GM19239 (cell line): ENCODE measurements at places on chromosomes 16 and 17.

DNA sequence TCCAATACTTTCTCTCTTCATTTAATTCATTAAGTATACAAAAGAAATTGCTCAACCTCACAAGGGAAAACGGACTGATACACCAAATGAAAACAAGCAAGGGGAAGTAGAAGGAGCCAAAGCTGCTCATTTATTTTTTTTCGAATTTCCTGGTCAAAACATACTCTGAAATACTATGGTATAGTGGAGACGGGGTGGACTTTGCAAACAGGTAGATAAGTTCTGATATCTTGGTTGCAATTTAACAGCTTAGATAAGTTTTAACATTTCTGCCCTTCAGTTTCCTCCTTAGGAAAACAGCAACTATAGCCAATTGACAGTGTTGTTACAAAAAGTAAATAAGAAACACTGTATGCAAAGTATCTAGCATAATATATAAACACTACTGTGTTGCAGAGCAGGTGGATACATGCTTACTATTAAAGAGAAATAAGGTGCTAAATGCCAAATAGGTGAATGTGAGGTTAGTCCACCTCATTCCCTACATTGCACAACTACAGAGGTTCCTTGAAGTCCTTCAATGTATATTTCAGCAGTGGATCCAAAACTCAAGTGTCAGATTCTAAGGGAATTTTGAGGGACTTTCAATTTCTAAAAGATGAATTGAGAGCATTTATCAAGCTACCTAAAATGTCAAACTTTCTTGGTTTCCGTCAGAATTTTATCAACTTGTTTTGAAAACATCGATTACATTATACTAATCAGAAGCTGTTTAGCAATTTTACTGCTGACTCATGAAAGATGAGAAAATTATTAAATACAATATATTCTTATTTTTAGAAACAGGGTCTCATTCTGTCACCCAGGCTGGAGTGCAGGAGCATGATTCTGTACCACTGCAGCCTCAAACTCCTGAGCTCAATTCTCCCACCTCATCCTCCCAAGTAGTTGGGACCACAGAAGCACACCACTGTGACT is 11.0 kb downstream of the CCDC47 start:
- DNase-seq: no peak

DNA sequence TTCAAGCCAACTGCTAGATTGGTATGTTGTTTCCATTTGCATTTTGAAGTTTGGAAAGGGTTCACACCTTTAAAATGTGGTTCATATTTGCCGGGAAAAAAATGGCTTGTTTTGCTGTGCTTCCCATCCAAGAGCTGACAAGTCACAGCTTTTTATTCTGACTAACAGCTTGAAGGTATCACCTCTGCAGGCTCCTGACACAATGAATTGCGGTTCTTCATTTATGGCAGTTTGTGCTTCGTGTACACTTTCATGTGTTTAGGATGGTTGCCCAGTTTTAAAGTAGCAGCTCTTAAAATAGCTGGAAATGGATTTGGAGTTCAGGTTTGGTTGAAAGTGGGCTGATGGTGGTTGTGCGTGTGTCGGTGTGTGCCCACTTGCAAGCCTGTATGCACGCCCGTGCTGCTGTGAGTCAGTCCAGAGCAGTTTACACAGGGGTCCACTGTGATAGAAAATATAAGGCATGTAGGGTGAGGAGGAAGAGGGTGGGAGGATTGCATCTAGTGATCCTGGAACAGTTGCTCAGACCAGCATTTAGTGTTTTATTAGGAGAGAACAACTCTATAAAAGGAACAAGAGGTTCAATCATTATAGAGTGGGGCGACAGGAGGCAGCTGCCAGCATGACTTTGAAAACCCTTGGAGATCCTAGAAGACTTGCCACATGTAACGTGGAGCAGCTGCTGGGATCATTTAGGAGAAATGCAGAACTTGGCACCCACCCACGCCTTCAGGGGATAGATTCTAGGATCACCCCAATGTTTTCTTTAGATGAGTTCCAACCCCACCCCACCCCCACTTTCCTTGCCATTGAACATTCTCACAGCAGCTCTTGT is 108.0 kb upstream of the TBX2 start:
- DNase-seq: no peak

GRCh38 chr17:78912082-78912481 is 9.1 kb upstream of the CEP295NL start:
- no peak for DNase-seq

DNA sequence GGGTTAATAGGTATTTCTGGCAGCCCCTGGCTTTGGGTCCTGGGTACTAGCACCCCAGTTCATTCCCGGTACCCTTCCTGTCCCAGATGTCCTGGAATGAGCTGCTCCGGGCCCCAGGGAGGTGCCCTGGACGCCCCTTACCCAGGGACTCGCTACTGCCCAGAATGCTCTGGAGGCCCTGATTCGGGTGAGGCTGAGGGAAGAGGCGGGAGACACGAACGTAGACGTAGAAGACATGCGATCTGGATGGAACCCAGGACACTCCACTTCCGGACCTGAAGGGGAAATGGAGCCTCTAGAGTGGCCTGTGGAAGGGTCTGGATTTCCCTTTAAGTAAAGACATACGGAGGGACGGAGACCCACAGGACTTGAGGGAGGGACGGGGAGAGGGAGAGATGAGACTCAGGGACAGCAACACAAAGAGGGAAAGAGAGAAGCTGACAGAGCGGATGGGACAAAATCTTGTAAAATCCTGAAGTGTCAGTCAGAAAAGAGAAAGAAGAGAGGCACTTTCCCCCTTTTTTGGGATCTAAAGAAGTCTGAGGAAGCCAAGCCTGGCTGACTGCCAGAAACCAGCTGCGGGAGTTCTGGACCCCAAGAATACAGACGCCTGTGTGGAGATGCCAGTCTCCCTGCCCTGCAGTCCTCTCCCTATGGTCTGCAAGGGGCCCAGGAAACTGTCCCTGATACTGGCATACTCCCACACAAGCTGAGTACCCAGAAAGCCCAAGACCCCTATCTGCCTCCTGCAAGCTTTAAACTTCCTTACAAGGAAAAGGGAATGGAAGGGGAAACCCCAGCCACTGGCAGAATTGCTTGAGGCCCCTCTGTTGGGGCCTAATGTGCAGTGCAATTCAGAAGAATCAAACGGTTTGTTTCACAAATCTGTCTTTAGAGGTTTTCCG is 1.0 kb upstream of the HOXB13 start:
- no peak for DNase-seq

DNA sequence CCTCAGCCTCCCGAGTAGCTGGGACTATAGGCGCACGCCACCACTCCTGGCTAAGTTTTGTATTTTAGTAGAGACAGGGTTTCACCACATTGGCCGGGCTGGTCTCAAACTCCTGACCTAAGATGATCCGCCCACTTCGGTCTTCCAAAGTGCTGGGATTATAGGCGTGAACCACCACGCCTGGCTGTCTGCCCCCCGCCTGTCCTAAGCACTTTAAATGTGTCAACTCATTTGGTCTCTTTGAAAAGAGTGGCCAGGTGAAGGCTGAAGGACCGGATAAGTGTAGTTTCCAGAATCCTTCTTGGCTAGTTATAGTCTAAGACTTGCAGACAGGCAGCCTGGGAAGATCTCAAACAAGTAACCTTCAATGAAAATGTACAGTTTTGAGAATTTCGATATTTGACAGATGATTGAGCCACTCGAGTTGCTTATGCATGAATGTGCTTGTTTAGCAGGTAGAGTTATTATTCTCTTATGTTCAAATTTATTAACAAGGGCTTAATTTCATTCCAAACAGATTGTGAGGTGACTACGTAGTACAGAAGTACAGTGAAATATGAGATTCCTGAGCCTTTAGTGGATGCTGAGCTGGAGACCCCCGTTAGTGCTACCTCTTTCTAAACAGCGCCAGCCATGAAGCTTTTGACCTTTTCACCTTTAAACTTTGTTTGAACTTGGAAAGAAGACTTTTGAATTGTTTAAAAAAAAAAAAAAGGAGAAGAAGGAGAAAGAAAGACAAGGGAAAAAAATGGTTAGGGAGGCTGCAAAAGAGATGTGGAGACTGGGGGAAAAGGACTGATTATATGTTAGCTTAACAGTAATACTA is 164.4 kb upstream of the TBX2 start:
- DNase-seq: no peak

DNA sequence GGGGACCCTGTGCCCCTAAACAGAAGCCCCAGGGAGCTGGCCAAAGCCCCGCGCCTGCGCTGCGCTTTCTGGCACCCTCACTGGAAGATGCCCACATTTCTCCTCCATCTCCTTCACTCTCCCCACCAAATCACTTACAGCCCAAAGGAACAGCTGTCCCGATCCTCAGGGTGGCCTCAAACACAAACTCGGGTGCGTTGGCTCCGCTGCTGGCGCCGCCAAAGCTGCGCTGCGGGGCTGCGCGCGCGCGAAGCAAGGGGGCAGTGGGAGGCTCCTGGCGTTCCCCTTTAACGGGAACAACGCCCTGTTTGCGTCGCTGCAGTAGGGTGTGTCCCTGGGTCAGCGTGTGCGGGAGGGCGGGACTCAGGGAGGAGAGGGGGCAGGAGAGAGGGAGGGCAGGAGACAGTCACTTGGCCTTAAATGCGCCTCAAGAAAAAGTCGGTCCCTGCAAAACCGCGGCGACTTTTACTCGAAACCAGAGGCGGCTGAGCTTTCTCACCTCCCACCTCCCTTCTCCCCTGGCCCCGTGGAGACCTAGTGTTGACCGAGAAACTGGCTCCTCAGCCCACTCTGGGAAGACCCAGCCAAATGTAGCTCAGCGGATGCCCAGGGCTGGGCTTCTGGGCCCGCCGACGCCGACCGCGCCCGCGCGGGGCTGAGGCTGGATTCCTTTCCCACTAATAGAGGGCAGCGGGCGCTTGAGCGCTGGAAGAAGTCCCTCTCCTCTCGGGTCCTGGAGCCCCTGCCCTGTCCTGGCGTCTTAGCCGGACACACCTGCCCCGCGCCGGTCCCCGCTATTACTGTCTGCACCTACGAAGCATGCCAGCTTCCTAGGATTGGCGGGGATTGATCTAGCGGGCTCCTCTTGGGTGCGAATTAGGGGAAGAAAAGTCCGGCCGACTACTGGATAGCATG is 2.6 kb downstream of the PMP22 start:
- DNase-seq: no peak

GRCh38 chr17:28717578-28718332 is at the start of gene RAB34:
Gene RAB34, minus strand, starts transcription at chr17:28717868. Its CDS starts 602 bp downstream, at chr17:28717266.
- DNase-seq: no peak

DNA sequence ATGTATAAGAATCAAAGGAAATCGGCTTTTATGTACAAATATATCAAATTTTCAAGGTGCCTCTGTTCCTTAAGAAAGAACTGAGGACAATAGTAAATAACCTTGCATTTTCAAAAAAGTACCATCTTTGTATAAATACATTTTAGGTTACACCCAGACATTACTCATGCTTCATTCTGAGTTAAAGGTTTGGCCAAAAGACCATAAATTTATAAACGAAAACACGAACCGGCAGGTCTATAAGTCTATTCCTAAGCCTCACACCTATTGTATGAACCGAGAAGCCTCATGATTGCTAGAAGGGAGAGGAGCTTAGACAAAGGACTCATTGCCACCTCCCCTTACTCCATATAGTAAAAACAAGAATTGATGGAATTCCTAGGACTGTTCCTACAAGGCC is 94.6 kb upstream of the PSMD7 start:
- no peak for DNase-seq

GRCh38 chr17:83075270-83075880 is 4.0 kb upstream of the METRNL start:
- DNase-seq: no peak

GRCh38 chr17:80491478-80492342 is 15.3 kb upstream of the NPTX1 start:
- DNase-seq: no peak

DNA sequence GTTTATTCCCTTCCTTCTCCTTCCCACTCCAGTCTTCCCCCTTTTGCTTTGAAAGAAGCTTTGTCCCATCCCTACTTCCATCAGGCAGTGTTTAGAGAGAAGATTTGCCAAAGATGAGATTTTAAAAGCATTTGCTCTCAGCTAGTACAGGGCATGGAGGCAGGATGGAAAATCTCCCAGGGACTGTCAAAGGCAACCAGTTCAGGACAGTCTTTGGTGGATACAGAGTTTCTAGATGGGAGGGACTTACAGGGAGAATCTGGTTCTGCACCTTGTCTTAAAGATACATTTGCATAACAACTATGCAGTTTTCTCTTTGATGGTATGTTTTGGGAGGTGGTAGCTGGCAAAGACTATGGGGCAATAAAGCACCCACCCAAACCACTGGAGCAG is 26.2 kb downstream of the CHD9 start:
- no peak for DNase-seq

DNA sequence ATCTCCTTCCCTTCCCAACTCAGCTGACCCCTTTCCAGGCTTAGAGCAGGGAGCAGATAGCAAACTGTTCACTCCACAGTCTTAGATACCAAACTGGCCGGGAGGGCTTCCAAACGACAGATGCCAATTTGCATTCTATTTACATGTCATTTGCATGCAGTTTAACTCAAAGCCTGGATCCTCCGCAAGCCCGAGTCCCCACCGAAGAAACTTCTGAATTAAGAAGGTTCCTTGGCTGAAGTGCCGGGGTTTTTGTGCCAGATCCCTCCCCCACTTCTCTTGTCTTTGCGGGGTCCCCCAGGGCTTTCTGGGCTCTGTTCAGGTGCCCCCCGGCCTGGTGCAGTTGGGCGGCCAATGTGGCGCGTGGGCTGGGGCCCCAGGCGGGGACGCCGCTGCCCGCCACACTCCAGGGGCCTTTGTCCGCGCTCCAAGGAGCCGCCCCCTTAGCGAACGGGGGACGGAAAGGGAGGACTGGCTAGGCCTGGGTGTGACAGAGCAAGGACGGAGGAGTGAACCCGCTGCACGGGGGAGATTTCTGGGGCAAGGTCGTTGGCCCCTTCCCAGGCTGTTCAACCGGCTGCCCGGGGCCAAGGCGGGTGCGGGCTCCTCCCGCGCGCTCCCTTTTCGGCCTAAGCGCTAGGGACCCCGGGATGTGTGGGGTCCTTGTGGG is 1.2 kb downstream of the GPRC5B start:
- no peak for DNase-seq

GRCh38 chr16:83307594-83307992 is 500.2 kb upstream of the HSBP1 start:
- no peak for DNase-seq

DNA sequence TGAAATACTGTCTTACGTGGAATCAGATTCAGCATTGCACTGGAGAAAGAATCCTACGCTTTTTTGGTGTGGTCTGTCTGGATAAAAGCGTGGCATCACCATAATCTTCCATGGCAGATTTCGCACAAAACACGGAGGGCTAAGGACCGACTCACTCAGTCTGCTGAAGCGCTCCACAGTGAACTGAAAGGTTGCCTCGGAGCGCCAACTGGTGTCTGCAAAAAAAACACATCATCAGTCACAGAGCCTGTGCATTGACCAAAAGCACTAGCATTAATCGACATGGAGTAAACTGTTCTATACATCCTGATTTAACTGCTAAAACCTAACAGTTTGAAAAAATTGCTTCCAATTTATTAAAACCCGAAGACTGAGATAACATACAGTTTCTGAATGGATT is 40.5 kb downstream of the USP7 start:
- DNase-seq: no peak

DNA sequence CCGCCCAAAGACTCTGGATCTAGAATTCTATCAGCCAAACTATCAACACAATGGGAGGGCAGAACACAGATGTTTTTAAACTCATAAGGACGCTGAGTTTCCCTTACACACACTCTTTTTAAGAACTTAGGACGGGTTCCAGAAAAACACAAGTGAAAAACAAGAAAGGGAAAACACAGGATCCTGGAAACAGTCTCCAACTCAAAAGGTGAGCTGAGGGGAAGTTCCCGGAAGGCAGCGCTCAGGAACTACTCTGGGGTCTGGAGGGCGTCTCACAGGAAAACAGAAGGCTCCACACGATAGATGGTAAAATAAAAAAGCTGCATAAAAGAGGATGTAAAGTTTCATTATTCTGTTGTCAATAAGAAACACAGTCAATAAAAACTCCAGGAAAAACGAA is 80.2 kb upstream of the DOC2B start:
- DNase-seq: no peak

- no peak for DNase-seq
Observed at GRCh38 chr16:79687249-79688130, 87.0 kb upstream of the MAF start.
